ENCODE measurements at places on chromosomes 5 and 9.

- DNase-seq: no peak
Observed at GRCh38 chr5:137533963-137534362, 34.8 kb upstream of the SPOCK1 start.

DNA sequence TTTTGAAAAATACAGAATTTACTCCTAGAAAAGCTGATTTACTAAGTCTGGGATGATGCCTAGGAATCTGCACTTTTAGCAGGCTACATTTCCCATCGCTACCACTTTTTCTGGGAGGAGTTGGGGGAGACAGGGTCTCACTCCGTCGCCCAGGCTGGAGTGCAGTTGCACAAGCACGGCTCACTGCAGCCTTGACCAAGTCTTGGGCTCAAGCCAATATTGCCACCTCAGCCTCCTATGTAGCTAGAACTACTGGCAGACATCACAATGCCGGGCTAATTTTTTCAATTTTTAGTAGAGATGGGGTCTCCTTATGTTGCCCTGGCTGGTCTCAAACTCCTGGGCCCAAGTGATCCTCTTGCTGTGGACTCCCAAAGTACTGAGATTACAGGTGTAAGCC, 85.9 kb downstream of the NR6A1 start:
- no peak for DNase-seq

- DNase-seq: no peak
Observed at GRCh38 chr5:6492934-6493333, 44.3 kb downstream of the UBE2QL1 start.

- no peak for DNase-seq
Observed at GRCh38 chr5:149552553-149553160, 1.4 kb upstream of the CSNK1A1 start.

- no peak for DNase-seq
Observed at GRCh38 chr9:128689820-128690683, 1.0 kb downstream of the SET start.

GRCh38 chr5:109451146-109451545, 41.4 kb upstream of the PJA2 start:
- no peak for DNase-seq

DNA sequence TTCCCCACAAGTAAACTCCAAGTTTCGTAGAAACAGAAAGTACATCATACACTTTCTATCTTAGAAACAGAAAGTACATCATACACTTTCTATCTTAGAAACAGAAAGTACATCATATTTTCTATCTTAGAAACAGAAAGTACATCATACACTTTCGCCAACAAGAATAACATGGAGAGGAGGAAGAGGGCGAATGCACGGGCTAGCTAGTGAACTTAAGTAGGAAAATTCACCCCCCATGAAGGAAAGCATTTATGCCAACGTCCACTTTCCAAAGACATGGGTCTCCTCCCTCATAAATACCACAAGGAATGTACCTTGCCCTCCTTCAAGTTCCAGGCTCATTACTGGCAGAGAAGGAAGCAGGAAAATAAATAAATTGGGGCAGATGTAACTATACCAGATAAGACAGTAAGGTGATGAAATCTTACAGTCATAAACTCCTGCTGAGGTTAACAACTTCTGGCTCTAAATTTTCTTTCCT, 64.7 kb downstream of the FRMD3 start:
- DNase-seq: no peak

DNA sequence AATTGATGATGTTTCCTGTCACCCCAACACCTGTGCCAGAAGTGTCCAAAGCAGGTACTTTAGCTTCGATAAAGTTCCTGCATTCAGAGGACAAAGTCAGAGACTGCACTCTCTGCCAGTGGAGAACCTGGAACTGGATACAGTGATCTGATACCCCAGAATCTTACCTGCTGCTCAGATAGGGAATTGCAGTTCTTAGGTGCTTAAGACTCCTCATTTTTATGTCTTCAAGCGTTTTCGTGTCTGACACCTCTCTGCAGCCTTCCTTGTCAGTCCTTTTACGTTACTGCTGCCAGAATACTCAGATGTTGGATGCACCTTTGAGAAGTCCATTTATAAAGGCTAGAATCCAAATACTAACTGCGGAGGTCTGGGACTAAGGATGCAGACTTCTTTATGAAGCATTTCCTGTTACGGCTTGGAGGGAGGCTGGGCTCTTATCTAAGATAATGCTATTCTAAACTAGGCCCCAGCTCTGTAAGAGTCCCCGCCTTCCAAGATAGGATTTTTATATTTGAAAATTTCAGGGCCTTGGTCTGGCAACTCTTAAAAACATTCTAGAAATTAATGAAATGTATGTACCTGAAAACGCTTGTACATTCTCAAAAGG, 1.9 kb downstream of the ISOC1 start:
- DNase-seq: no peak

GRCh38 chr9:95627802-95628201, 111.0 kb upstream of the PTCH1 start:
- no peak for DNase-seq

GRCh38 chr9:128689293-128689774, 312 bp downstream of the SET start:
- peak; percentile 76 for DNase-seq

DNA sequence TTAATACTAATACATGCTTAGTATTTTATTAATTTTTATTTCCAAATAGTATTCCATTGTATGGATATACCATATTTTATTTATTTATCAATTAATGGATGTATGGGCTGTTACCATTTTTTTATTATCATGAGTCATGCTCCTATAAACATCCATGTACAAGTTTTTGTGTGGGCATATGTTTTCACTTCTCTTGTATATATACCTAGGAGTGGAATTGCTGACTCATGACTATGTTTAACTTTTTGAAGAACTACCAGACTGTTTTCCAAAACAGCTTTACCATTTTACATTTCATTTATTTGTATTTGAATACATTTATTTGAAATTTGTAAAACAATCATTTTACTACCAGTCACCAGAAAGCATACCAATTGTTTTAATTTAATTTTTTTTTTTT, 14.1 kb upstream of the LRRC19 start:
- DNase-seq: no peak

DNA sequence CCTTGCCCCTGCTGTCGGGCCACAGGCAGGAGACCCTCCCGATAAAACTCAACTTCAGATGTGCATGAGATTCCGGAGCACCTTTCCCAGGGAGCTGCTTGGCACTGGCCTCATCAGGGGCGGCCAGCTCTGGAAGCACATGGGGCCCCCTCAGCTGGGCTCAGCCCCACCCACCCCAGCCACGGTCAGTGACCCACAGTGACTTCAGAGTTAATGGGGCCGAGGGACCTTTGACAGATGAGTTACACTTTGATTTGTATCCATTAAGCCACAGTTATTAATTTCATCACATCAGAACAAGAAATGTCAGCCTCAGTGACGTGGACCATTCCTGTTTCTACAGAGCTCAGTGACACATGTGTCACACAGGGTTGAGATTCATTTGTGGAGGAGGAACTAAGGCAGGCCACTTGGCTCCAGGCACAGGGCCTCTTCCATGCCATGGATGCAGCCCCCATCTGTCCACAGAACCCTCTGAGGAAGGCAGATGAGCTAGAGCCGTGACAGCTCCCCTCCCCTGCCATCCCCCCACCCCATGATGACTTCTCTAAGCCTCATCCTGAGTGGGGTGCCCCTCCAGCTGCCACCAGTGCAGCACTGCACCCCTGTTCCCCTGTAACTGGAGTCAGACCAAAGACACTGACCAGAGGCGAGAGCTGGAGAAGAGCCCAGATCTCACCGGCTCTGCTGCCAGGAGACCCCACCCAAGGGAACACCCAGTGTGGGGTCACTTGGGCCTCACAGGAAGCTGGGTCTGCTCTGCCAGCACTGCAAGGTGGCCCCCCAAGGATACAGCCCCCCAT, 69.4 kb upstream of the ADAMTS2 start:
- peak; percentile 69 for DNase-seq

DNA sequence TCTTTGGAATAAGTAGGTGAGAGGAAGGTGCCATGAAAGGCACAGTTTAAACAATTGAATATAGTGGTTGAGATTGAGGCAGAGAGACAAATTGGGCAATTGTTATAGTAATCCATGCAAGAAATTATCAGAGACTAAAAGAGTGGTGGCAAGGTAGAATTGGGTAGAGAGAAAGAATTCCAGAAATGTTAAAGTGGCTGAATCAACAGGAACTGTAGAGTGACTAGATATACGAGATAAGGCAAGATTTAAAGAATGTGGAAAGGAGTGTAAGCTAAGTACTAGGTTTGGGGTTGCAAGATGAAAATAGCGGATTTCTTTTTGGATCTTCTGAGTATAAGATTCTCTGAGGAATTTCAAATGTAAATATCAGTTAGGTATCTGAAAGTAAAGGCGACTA, 285.2 kb downstream of the DMRTA1 start:
- no peak for DNase-seq

GRCh38 chr5:89417990-89418389, 535.0 kb upstream of the MEF2C start:
- no peak for DNase-seq

GRCh38 chr9:5890641-5891040, at the start of gene MLANA:
TSS of gene MLANA (plus strand) at chr9:5890889. CDS start at chr9:5892475, 1,586 bp downstream.
- no peak for DNase-seq

- no peak for DNase-seq
Observed at GRCh38 chr9:126317513-126317912, 9.1 kb upstream of the MVB12B start.

DNA sequence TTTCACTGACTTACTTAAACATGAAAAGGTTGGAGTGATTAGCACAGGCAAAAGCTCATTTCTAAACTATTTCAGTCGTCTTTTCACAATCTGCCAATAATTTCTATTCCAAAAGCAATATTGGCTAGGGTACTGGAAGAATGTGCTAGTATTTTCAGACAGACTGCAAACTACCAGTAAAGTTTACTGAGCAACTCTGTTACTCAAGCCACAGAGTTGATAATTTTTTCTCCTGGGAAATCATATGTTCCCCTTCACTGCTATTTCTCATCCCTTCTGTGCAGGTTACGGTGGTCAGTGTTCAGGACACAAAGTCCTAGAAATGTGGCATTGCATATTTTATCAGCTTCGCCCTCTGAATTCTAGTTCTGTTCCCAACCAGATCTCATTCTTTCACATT, 343.3 kb upstream of the TNC start:
- DNase-seq: no peak

DNA sequence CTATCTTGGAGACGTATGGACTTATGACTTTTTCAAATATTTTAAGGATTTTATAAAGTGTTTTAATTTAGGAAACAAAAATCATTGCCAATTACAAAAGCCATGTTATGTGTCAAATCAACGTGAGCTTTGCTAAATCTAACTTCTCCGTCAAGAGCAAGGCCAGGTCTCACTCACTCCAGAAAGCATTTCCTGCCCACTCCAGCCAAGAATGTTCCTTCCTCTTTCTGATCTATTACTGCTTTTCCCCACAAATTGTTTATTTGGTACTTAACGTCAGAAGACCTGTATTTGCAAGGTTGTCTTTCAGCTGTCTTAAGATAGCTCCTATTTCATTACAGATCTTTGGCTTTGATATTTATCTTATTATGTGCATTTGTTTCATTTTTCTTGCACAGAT, 193.5 kb upstream of the HAPLN1 start:
- DNase-seq: no peak

- DNase-seq: no peak
Observed at GRCh38 chr5:132193165-132193694, 34.4 kb downstream of the P4HA2 start.

GRCh38 chr5:99544356-99544755, 615.5 kb upstream of the CHD1 start:
- DNase-seq: no peak

DNA sequence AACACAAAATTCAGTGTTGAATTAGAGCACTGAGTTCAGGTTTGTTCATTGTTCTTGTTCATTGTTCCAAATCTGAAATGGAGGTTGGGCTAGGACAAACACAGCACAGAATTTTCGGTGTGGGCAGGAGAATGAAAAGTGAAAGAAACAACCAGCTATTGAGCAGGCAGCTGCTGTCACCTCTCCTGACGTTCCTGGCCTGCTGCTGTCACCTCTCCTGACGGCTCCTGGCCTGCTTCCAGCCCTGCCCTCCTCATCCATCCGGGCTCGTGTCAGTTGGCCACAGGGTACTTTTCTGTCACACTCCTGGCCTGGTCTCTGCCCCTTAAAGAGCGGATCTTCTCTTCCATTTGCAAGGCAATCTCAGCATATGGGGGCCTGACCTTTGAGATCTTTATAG, 45.2 kb upstream of the CKMT2 start:
- no peak for DNase-seq

GRCh38 chr9:70677055-70677735, 262.7 kb upstream of the KLF9 start:
- no peak for DNase-seq

GRCh38 chr9:114198249-114199040, 43.1 kb downstream of the COL27A1 start:
- no peak for DNase-seq

DNA sequence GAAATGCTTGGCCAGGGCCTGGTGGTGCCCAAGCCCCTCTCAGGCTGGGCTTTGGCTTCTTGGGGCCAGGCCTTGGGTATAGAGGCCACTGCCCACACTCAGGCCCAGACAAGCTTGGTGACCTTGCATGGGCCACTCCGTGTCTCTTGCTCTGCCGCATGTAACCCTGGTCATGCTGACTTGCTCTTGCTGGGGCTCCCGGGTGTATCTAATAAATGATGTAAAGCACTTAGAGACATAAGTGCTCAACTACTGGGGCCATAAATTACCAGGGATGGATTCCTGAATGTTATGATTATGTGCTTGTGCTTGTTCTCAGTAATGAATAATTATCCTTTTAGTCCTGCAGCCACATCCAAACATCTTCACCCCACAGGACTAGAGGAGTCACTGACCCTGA, 54.0 kb downstream of the C5orf15 start:
- no peak for DNase-seq

- no peak for DNase-seq
Observed at GRCh38 chr5:32462618-32463017, 18.1 kb upstream of the ZFR start.

GRCh38 chr5:155665361-155665760, 651.8 kb downstream of the KIF4B start:
- DNase-seq: no peak

DNA sequence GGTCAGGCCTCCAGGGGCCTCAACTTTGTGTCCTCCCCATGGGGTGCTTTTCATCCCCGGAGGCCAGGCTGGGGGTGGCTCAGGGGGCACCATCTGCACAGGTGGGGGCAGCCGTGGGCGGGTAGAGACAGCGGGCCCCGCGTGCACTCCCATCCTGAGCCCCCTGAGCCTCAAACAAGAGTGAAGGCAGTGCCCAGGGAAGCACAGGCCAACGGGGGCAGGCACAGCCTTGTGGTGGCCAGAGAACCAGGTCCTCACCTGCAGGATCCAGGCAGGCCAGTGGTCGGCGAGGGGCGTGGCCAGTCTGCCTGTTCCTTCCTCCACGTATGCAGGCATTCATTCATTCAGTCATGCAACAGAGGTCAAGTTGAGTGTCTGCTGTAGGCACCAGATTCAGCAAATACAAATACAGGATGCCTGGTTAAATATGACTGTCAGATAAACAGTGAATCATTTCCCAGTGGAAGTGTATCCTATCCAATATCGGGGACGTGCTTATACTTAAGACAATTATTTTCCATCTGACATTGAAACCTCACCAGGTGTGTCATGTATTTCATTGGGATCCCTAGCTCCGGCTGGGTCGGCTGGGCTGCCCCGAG, 22.3 kb downstream of the KCNT1 start:
- DNase-seq: no peak

DNA sequence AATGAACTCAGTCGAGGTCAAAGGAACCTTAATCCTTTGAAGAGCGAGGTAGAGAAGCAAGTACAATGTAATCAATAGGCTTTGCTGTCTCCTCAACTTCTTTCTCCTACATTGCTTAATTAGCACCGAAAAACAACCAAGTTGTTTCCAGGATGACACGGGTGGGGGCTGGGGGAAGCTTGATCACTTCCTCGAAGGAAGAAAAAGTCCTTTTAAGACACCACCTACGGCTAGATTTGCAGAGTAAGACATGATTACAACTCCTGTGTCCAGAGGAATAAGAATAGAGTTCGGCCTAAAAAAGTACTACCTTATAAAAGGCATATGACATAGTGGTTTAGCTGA, 811 bp upstream of the ARRDC3 start:
- DNase-seq: no peak

Data from cardiac septum (tissue), 1 donor.